Astrocyte (in vitro differentiated cells and primary cell): ENCODE measurements at places on chromosomes 2 and 18.

DNA sequence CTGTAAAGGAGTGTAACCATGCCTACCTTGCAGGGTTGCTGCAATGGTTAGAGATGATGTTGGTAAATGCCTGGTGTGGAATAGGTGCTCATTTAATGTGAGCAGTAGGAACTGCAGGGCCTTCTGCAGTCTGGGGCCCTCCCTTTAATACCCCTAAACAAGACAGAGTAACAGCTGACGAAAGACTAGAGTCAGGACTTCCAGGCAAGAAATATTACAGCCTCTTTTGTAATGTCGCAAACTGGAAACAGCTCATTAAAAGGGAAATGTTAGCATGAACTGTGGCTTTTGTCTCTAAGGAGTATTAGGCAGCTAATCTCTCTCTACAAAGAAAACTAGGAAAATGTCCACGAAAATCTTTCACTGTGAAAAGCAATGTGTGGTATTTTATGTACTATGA lies 26.0 kb downstream of the MARCO start:
- no peak for DNase-seq

- DNase-seq: no peak
Measured at GRCh38 chr2:53317861-53318260, 449.7 kb upstream of the CHAC2 start.

- DNase-seq: peak; percentile 85
Measured at GRCh38 chr2:54632733-54633692, 90.4 kb upstream of the EML6 start.

- DNase-seq: no peak
Measured at GRCh38 chr2:64139956-64140355, 4.3 kb downstream of the PELI1 start.

DNA sequence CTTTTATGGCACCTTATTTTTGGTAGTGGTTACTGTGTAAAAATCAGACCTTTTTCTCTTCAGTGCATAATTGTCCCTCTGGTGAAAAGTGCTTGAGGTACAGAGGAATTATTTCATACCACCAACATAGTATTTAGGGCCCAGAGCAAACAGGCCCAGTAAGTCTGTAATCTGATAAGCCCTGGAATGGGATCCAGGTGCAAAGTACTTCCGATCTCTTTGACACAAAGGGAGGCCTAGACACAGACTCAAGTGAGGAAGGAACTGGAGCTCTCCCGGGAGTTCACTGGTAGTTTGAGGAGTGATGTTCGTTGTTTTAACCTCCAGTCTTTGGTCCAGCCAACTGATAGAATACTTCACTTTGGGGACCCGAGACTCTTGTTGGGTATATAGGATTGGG lies 57.4 kb downstream of the RAB31 start:
- DNase-seq: no peak

GRCh38 chr2:149816756-149817551 lies 229.4 kb upstream of the MMADHC start:
- peak; percentile 82 for DNase-seq

- peak; percentile 85 for DNase-seq
Measured at GRCh38 chr2:53498210-53498609, 269.4 kb upstream of the CHAC2 start.

DNA sequence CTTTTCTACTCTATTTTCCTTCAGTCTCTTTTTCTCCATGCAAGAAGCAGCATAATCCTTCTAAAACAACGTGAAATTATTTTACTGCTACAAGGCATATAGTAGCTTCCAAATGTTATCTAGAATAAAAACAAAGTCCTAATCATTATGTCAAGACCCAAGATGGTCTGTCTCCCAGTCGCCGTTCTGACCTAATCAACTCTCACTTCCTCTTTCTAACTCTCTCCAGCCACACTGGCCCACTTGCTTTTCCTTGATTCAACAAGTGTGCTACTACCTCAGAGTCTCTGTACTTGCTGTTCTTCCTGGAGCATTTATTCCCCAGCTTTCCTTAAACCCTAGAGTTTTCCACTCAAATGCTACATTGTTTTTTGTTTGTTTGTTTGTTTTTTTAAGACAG lies 1491.2 kb downstream of the LRP1B start:
- no peak for DNase-seq

DNA sequence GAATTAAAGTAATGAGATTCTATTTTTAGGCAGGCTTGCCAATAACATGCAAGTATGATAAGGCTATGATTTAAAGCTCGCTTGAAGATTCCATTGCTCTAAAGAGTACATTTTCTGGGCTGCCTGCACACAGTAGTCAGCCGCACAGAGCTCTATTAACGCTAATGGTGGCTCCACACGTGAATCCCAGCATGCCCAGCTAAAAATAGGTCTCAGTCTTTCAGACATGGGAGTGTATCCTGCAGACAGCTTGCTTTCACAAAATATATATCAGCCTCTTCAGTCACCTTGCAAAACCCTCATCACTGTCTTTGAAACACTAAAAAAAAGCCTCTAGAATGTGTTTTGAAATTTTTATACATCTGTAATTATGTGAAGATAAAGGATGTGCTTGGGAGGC lies 418.1 kb downstream of the MTX2 start:
- DNase-seq: no peak

DNA sequence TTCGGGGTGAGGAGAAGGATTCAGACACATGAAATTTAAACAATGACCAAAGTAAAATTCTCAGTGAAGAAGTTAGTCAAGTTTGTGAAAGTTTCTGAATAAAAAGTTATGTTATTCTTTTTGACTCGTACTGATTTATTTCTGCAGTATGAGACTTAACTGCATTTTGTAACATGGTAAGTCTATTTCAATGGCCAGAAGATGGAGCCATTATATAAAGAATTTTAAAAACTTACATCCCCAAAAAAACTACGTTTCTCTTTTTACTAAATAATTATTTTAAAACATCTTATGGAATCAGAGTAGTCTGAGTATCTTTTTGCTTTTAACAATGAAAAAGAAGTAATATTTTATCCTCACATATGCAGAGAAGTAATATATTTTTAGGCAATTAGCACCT lies 51.4 kb upstream of the SCN1A start:
- no peak for DNase-seq

DNA sequence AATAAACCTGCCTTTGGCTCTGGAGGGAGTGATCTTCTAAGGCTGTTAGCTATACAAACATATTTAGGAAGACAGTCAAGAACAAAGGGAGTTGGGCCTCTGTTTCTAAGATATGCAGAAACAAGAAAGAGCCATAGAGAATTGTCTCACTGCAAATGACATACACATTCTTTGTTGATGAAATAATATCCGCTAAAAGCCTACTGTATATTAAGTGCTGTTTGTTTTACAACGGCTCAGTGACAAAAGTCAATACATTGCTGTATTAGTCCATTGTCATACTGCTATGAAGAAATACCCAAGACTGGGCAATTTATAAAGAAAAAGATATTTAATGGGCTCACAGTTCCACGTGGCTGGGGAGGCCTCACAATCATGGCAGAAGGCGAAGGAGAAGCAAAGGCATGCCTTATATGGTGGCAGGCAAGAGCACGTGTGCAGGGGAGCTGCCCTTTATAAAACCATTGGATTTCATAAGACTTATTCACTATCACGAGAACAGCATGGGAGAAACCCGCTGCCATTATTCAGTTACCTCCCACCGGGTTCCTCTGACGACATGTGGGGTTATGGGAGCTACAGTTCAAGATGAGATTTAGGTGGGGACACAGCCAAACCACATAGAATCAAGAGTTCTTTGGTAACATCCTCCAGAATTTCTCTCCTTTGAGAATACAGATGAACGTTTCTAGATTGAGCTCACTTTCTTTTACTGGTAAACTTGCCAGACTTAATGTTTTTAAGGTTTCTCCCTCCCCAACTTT lies 157.8 kb downstream of the PIK3C3 start:
- DNase-seq: no peak

DNA sequence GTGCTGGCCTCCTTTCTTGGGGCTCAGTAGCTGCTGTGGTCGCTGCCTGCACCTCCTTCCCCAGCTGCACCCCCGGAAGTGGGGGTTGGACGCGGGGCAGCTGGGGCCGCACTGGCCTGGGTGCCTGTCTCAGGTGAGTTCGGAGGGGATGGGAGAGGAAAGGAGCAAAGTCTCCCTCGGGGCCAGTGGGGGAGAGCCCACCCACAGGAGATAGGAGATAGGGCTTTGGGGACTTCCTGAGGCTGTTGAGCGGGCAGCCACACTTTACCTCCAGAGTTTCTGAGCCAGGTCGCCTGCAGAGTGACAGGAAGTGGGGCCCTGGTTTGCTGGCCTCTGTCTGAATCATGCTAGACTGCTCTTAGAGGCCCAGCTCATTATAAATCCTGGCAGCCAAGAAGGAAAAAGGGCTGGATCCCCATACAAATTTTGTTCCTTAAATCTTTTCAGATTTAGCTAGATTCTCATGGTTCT lies 8.1 kb downstream of the MBP start:
- no peak for DNase-seq

- no peak for DNase-seq
Measured at GRCh38 chr2:6854416-6854815, 11.3 kb downstream of the CMPK2 start.

GRCh38 chr2:2098458-2099167 lies 232.5 kb downstream of the MYT1L start:
- no peak for DNase-seq

GRCh38 chr2:60717691-60718090 lies 38.4 kb upstream of the PAPOLG start:
- DNase-seq: no peak

- DNase-seq: no peak
Measured at GRCh38 chr2:156702541-156702940, 266.4 kb downstream of the GPD2 start.

DNA sequence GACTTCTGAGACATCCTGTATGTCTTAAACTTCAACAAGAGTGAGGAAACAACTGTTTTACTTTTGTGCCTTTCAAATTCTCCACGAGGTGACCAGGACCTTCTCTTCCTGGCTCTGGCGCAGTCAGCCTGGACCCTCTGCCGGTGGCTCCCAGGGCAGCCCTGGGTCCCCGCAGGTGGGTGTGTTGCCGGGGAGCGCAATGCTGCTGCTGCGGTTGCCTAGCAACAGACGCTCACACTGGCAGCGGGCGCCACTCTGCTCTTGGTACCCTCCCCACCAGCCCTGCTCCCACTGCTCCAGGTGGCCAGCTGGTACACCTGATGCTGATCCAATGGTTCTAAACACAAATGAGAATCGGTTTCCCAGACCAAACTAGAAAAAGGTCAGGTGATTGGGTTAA lies 58.7 kb downstream of the GNAL start:
- no peak for DNase-seq

GRCh38 chr2:68411397-68412126 lies 46.5 kb downstream of the PLEK start:
- DNase-seq: no peak
